Heart left ventricle (tissue), 16 donors: ENCODE measurements at places on chromosomes 6 and 20. TPM values are rescaled to one million over a fixed set of nuclear protein-coding genes. Genes with fewer than 3 reads are reported as not detected.

HTR1B gene
- total RNA-seq, result not detected

FAM50B gene
- total RNA-seq, result 24.8 TPM

MLN gene
- total RNA-seq, result not detected

CFB gene
- total RNA-seq, result 4.9 TPM

OR2H2 gene
- total RNA-seq, result not detected

ZC3H12D gene
- total RNA-seq, result 1.6 TPM

BTN1A1 gene
- total RNA-seq, result not detected

DNA sequence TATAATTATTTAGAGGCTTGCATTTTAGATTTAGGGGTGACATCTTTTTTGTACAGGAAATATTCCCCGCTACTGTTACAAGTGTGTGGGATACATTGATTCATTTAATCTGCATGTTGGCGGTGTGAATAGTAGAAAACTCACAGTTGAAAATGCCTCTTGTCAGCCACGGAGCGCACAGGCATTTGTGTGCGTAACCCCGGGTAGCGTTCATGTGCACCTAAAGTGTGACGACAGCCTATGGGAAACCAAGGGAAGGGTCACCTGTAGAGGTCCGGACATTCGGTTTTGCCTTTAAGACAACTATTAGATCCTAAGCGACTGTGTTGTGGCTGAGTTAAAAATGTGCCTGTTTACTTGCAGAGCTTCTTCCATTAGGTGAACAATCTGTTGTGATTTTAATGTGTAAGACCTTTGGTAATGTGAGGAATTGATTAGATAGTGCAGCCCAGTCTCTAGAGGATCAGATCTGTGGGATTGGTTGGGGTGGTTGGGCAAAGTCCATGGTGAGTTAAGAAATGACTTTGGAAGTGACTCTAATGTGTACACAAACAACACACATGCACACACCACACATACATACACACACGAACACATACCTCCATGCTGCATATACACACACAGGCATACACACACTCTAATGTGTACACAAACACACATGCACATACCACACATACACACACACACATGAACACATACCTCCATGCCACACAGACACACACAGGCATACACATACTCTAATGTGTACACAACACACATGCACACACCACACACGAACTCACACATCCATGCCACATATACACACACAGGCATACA is 15.7 kb downstream of the ERMARD start:
- peaks cover 83% of the 10 kb centered on the region for H3K36me3 ChIP-seq
- no peaks in the 10 kb centered on the region for H3K27me3 ChIP-seq
- H3K27ac ChIP-seq, result no peak overlapping the region
- H3K4me1 ChIP-seq, result no peaks in the 10 kb centered on the region
- DNase-seq, result no peak

GRCh38 chr6:147166360-147166944 is 37.8 kb upstream of the STXBP5 start:
- H3K4me3 ChIP-seq, result no peak overlapping the region
- H3K4me1 ChIP-seq, result no peaks in the 10 kb centered on the region
- DNase-seq, result no peak
- no peaks in the 10 kb centered on the region for H3K36me3 ChIP-seq
- no peaks in the 10 kb centered on the region for H3K27me3 ChIP-seq
- no peak overlapping the region for H3K27ac ChIP-seq

DNA sequence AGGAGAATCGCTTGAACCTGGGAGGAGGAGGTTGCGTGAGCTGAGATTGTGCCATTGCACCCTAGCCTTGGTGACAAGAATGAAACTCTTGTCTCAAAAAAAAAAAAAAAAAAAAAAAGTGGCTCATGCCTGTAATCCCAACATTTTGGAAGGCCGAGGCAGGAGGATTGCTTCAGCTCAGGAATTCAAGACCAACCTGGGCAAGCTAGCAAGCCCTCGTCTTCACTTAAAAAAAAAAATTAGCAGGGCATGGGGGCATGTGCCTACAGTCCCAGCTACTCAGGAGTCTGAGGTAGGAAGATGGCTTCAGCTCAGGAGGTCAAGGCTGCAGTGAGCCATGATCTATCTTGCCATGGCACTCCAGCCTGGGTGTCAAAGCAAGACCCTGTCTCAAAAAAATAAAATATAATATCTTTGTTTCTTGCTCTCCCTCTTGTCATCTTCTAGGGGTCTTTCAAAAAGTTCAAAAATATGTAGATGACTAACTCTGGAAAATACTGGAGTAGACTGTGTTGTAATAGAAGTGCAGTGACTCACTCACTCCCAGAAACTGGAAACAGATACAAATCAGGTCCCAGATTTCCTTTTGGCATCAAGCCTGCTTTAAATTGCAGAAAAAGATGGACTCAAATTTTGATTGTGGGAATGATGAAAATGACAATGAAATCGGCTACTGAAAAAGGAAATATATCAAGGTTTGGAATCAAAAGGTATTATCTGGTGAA is 2.8 kb upstream of the GINM1 start:
- no peaks in the 10 kb centered on the region for H3K36me3 ChIP-seq
- no peaks in the 10 kb centered on the region for H3K27me3 ChIP-seq
- no peak overlapping the region for H3K4me3 ChIP-seq
- H3K27ac ChIP-seq, result no peak overlapping the region
- DNase-seq, result no peak

- no peaks in the 10 kb centered on the region for H3K27me3 ChIP-seq
- DNase-seq, result no peak
- H3K4me1 ChIP-seq, result no peaks in the 10 kb centered on the region
- H3K27ac ChIP-seq, result no peak overlapping the region
- no peak overlapping the region for H3K4me3 ChIP-seq
- no peaks in the 10 kb centered on the region for H3K36me3 ChIP-seq
Measured at GRCh38 chr6:151900256-151900655, 92.8 kb downstream of the ESR1 start.

DNA sequence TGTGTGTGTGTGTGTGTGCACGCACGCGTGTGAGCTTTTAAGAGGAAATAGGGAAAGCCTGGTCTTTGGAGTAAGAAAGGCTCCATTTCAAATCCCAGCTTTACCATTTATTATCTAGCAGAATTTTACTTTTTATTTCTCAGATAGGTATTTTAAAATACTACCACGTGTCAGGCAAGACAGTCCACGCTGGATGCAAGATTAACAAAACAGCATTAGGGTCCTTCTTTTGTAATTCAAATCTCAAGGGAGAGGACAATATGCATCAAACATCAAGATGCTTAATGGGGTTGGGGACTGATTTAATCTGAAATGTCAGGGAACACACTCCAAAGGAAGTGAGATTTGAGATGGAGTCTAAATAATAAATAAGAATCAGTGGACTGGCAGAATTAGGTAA is 768.8 kb downstream of the PHF3 start:
- H3K36me3 ChIP-seq, result no peaks in the 10 kb centered on the region
- H3K27me3 ChIP-seq, result no peaks in the 10 kb centered on the region
- DNase-seq, result no peak
- H3K27ac ChIP-seq, result no peak overlapping the region
- no peaks in the 10 kb centered on the region for H3K4me1 ChIP-seq
- no peak overlapping the region for H3K4me3 ChIP-seq

DNA sequence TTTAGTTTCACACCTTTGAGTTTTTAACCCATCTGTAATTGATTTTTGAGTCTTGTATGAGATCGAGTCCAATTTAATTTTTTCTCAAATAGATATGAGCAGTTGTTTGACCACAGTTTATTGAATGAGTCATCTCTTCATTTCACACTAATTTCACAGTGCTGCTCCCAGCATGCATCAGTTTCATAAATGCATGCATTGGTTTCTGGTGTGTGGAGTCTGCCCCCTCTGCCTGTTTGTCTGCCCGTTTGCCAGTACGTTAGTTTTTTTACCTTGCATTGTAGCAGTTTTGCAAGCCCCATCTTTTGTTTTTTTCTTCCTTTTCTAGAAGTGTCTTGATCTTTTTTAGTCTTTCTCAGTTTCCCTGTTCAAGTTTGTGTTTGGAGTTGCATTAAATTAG is 11.9 kb downstream of the SLX4IP start:
- no peaks in the 10 kb centered on the region for H3K36me3 ChIP-seq
- no peak overlapping the region for H3K4me3 ChIP-seq
- peak overlapping the region; percentile 17 for H3K27ac ChIP-seq
- H3K4me1 ChIP-seq, result no peaks in the 10 kb centered on the region

GRCh38 chr6:18675881-18676280 is 288.7 kb downstream of the RNF144B start:
- H3K4me1 ChIP-seq, result no peaks in the 10 kb centered on the region
- no peaks in the 10 kb centered on the region for H3K27me3 ChIP-seq
- H3K36me3 ChIP-seq, result no peaks in the 10 kb centered on the region
- no peak for DNase-seq
- no peak overlapping the region for H3K27ac ChIP-seq

- no peak for DNase-seq
- no peaks in the 10 kb centered on the region for H3K27me3 ChIP-seq
- no peak overlapping the region for H3K4me3 ChIP-seq
Measured at GRCh38 chr20:2386516-2387179, 5.9 kb downstream of the TGM6 start.

GRCh38 chr6:142055219-142055618 is 77.5 kb upstream of the GJE1 start:
- no peak overlapping the region for H3K27ac ChIP-seq
- H3K4me3 ChIP-seq, result no peak overlapping the region
- no peaks in the 10 kb centered on the region for H3K36me3 ChIP-seq
- no peaks in the 10 kb centered on the region for H3K4me1 ChIP-seq
- no peaks in the 10 kb centered on the region for H3K27me3 ChIP-seq

DNA sequence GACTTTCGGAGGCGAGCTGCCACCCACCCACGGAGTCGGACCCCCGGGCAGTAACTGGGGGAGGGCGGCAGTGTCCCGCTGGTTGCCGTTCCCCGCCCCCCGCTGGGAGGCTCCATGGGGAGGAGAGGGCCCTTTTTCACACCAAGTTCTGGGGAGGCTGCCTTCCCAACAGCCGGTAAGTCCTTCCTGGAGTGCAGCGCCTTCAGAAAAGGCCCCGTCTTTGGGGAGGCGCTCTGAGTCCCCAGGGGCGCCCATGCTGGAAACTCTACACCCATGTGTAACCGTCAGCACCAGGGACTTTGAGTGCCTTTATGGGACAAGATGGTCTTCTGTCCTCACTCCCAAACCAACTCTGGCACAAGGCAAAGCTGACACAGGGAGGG is 430 bp upstream of the SOX18 start:
- no peaks in the 10 kb centered on the region for H3K4me1 ChIP-seq
- no peak for DNase-seq
- peaks cover 14% of the 10 kb centered on the region for H3K27me3 ChIP-seq
- H3K4me3 ChIP-seq, result peak overlapping the region; percentile 2
- H3K27ac ChIP-seq, result peak overlapping the region; percentile 95

DNA sequence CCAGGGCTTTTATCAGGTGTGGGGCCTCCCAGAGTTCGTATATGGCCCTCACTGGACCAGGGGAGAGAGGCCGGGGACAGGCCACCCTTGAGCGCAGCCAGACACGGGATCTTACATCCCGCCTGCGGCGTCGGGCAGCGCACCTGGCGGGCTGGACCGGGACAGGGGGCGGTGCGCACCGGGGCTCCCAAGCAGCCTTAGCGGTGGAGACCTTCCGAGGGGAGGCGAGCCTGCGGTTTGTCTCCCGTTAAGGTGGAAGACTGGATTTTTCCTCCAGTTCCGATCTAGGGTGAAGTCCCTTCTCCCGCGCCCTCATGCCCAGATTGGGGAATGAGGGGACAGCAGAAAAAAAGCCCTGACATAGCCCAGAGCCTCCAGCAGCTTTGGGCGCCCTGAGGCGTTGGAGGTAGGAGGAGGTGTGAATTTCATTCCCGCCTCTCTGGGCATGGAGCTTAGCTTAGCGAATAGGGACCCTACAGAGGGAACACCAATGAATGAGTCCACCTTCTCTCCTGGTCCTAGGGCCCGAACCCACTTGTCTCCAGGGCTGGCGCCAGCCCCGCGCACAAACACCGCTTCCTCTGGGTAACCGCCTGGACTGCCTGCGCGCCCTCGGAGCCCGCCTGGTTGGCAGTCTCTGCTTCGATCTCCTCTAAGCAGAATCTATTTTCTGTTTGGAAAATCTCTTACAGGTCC is 6.7 kb upstream of the LAMP5 start:
- H3K4me3 ChIP-seq, result no peak overlapping the region
- no peak overlapping the region for H3K27ac ChIP-seq
- peaks cover 64% of the 10 kb centered on the region for H3K27me3 ChIP-seq

- H3K4me1 ChIP-seq, result peaks cover 10% of the 10 kb centered on the region
- H3K27me3 ChIP-seq, result no peaks in the 10 kb centered on the region
- peak; percentile 43 for DNase-seq
Measured at GRCh38 chr20:53949319-53949839, 121.0 kb downstream of the BCAS1 start.

DNA sequence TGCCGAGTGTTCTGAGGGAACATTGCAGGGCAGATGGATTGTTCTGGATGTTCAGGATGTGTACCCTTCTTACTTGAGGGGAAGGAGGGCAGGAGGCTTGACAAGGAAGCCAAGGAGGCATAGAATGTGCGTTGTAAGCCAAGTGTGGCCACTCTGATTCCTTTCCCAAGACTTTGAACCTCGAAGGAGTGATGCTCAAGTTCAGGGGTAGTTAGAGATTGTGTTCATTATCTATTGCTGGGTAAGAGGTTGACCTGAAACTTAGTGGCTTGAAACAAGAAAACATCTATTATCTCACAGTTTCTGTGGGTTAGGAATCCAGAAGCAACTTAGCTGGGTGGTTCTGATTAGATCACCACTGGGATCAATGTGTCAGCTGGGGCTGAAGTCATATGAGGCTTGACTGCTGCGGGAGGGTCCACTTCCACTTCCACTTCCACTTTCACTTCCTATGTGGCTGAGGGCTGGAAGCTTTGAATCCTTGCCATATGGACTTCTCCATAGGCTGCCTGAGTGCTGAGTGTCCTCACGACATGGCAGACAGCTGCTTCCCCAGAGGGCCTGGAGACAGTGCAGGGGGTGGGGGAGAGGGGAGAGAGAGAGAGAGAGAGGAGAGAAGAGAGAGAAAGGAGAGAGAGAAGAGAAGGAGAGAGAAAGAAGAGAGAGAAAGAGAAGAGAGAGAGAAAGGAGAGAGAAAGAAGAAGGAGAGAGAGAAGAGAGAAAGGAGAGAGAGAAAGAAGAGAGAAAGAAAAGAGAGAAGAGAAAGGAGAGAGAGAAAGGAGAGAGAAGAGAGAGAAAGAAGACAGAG is 6.9 kb upstream of the CD40 start:
- no peaks in the 10 kb centered on the region for H3K4me1 ChIP-seq
- H3K4me3 ChIP-seq, result no peak overlapping the region
- H3K36me3 ChIP-seq, result no peaks in the 10 kb centered on the region
- no peak overlapping the region for H3K27ac ChIP-seq

GRCh38 chr6:26159357-26160273 is 72.4 kb downstream of the HFE start:
- peaks cover 23% of the 10 kb centered on the region for H3K4me1 ChIP-seq
- no peak for DNase-seq
- peaks cover 15% of the 10 kb centered on the region for H3K36me3 ChIP-seq
- peak overlapping the region; percentile 97 for H3K27ac ChIP-seq

GRCh38 chr6:33632558-33633039 is 11.5 kb downstream of the ITPR3 start:
- no peaks in the 10 kb centered on the region for H3K36me3 ChIP-seq
- DNase-seq, result no peak
- H3K27ac ChIP-seq, result no peak overlapping the region
- H3K4me1 ChIP-seq, result peaks cover 18% of the 10 kb centered on the region
- H3K27me3 ChIP-seq, result no peaks in the 10 kb centered on the region

GRCh38 chr6:32638532-32639219 is 1.5 kb downstream of the HLA-DQA1 start:
- no peak overlapping the region for H3K4me3 ChIP-seq
- no peaks in the 10 kb centered on the region for H3K36me3 ChIP-seq
- no peak for DNase-seq
- H3K27me3 ChIP-seq, result no peaks in the 10 kb centered on the region
- H3K4me1 ChIP-seq, result no peaks in the 10 kb centered on the region
